ENCODE measurements at places on chromosomes 1 and 21. TPM values are rescaled to one million over a fixed set of nuclear protein-coding genes. Genes with fewer than 3 reads are reported as not detected.

The CD1E gene
- total RNA-seq = not detected

GRCh38 chr21:36186506-36187399 lies 30.1 kb downstream of the DOP1B start:
- DNase-seq = no peak

GRCh38 chr1:5961601-5962000 lies 30.6 kb downstream of the NPHP4 start:
- no peak for DNase-seq

DNA sequence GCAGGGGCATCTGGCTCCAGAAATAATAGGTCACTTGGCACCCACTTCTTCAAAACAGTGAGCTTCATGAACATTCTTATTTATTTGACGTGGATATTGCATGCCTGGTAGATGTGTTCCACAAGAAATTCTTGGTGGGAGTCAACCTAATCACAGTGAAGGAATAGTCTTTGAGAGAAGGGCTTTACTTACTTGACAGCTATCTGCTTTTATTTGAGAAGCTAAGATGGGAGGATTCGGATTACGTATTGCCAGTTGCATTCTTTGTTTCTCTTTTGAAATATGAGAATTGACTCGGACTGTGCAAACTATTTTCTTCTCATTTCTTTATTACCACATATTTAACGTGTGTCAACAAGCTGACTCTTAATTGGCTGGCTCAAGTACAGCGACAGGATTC lies 117.2 kb downstream of the FASLG start:
- no peak for DNase-seq

The HEYL gene
- total RNA-seq = 0.10 TPM

The NBPF20 gene
- total RNA-seq = 4.4 TPM

DNA sequence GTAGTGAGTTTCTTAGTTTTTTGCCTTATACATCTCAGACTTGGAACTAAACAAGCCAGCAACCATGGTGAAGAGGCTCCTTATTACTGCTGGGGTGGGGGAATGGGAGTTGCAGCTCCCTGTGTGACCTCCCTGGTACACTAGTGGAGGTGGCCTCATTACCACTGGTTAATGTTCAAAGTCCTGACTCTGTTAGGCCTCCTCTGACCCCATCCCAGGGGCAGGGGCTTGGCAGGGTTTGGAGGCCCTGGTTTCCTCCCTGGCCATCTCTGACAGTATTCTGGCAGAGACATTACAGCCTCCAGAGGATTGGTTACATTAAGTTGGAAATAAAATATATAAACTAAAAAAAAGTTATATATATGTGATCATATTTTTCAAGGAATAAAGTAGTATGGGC lies 45.2 kb downstream of the CLIC4 start:
- DNase-seq = no peak

- DNase-seq = no peak
These were observed 5.3 kb downstream of the RPS8 start for GRCh38 chr1:44780583-44781121.

GRCh38 chr1:227320476-227320875 lies 2.2 kb upstream of the CDC42BPA start:
- no peak for DNase-seq

- DNase-seq = no peak
These were observed 43.3 kb upstream of the TSNAX start for GRCh38 chr1:231485029-231485784.

The SPRR3 gene
- total RNA-seq = not detected

GRCh38 chr21:31895077-31895835 lies 22.4 kb downstream of the HUNK start:
- no peak for DNase-seq

The NES gene
- not detected for total RNA-seq

The ANGPTL1 gene
- not detected for total RNA-seq

DNA sequence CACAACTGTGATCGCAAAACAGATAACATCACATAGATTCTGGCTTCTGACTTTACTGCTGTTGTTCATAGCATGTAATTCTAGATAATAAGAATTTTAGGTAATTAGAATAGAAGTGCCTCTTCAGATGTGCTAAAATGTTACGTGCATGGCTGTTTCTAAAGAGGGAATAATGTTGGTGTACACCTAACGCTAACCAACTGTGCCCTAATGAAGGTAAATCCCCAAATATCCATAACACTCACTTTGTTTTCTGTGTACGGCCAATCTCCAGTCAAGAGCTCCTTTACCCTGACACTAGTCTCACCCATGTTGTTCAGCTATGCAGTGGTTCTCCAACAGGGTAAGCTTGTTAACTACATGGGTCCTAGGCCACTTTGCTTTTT lies 44.4 kb downstream of the APP start:
- DNase-seq = no peak

GRCh38 chr1:173330149-173330951 lies 123.2 kb upstream of the TNFSF4 start:
- DNase-seq = no peak

- DNase-seq = no peak
These were observed 68.0 kb downstream of the RUNX3 start for GRCh38 chr1:24861821-24862727.

The VHLL gene
- total RNA-seq = not detected

GRCh38 chr1:243246916-243247315 lies 8.2 kb downstream of the CEP170 start:
- no peak for DNase-seq

- DNase-seq = no peak
These were observed 72.1 kb downstream of the TNFSF18 start for GRCh38 chr1:172978595-172978994.

- no peak for DNase-seq
These were observed 17.1 kb upstream of the XPR1 start for GRCh38 chr1:180614730-180615129.

DNA sequence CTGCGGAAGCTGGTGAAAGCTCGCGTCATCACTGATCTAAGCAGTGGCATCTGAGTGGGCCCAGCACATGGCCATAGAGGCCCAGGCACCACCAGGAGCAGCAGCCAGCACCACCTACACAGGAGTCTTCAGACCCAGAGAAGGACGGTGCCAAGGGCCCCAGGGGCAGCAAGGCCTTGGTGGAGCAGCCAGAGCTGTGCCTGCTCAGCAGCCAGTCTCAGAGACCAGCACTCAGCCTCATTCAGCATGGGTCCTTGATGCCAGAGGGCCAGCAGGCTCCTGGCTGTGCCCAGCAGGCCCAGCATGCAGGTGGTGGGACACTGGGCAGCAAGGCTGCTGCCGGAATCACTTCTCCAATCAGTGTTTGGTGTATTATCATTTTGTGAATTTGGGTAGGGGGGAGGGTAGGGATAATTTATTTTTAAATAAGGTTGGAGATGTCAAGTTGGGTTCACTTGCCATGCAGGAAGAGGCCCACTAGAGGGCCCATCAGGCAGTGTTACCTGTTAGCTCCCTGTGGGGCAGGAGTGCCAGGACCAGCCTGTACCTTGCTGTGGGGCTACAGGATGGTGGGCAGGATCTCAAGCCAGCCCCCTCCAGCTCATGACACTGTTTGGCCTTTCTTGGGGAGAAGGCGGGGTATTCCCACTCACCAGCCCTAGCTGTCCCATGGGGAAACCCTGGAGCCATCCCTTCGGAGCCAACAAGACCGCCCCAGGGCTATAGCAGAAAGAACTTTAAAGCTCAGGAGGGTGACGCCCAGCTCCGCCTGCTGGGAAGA lies 3.2 kb upstream of the ARTN start:
- no peak for DNase-seq

The OR2T6 gene
- total RNA-seq = not detected

The PPT1 gene
- total RNA-seq = 41.3 TPM
